Chondrocyte (in vitro differentiated cells): ENCODE measurements at places on chromosomes 2 and 18.

- DNase-seq = no peak
Measured at GRCh38 chr2:159174759-159175158, 111.7 kb downstream of the WDSUB1 start.

GRCh38 chr2:150716186-150716585, 228.7 kb upstream of the RND3 start:
- no peak for DNase-seq

- DNase-seq = peak; percentile 86
Measured at GRCh38 chr2:239735131-239735828, 289.9 kb downstream of the NDUFA10 start.

DNA sequence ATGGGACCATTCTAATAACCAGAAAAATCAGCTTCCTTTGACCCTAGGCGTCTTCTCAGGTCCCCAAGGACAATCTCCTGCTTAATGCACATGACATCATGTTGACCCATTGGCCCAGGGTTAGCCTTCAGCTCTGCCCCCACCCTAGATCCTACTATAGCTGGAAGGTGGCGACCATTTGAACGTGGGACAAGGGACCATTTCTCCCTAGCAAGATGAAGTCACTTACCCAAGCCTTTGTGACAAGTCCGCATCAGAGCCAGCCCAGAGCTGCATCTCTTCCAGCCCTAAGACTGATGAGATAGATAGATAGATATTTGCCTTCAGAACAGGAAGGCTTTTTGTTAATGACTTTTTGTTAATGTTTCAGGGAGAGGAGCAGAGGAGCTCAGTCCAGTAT, 28.2 kb upstream of the TAF1B start:
- DNase-seq = no peak

DNA sequence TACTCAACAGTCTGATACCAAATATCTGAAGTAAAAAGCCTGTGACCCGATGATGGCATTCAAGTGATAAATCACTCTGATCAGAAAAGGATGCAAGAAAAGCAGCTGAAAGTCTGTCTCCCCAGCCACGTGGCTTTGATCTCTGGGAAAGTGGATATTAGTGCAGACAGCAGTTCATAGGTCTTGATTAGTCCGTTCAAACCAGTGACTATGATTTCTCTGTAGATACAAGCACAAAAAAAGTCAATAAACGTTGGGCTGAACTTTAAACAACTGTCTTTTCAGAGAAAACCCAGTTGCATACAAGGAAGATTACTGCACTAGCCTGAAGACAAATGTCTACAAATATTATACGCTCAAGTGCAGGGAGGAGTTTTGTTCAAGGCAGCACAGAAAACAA, 107.7 kb upstream of the CDC42EP3 start:
- DNase-seq = no peak

DNA sequence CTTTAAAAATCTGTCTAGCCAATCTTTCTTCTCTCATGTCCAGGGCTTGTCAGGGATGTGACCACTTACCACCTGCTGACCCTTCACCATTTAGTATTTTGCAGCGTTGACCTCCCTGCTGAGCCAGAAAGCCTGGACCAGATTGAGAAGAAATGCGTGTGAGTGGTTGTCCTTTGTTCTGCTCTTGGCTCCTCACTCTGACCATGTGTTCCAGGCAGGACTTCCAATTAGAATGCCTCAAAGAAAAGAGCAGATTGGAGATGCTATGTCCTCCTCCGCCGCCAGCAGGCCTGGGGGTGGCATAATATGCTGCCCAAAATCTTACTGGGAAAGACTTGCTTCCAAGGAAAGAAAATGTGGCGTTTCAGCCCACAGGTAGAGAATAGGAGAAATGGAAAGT, 894.1 kb downstream of the SLC4A3 start:
- DNase-seq = no peak

GRCh38 chr2:219352448-219353023, 20.0 kb upstream of the RESP18 start:
- DNase-seq = no peak

DNA sequence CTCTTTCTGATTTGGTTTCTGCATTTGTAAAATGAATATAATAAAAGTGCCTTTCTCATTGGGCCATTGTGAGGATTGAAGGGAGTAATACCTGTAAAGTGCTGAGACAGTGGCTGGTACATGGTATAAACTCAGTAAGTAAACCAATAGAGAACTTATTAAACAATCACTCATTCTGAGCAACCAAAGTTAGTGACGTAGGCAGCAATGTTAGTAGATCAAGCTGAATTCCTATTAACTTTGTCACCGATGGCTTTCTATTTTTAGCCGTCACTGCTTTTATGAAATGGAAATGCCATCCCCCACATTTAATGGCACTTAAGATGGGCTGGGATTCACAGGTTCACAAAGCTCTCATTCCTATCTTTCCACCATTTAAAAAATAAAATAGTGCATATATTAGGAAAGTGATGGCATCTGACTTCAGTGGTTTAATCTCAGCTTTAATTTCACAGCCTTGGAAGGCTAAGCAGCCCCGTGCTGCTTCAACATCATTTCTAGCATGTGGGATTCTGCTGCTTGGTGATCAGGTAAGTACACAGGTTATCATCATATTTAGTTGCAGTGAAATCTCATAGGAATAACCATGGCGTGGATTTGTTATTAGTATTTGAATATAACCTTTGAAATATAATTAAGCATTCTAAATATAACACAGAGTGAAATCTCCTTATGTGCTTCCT, 17.6 kb upstream of the PPP4R1 start:
- DNase-seq = no peak
